Mesothelial cell of epicardium (in vitro differentiated cells): ENCODE measurements at places on chromosomes 5 and 9. TPM values are rescaled to one million over a fixed set of nuclear protein-coding genes. Genes with fewer than 3 reads are reported as not detected.
A peak's percentile ranks its signal among the peaks of the same experiment; 100 is the strongest.

The TAF11L7 gene
- not detected in 3 replicates for total RNA-seq

The MARCOL gene
- 0.18 TPM in 1 of 3 replicates, not detected in the others for total RNA-seq

The ZNF354B gene
- 27.4 to 28.7 TPM (median 28.2 TPM) in 3 replicates for total RNA-seq

The LCNL1 gene
- total RNA-seq, result 4.7 to 5.7 TPM (median 5.5 TPM) in 3 replicates

The CATSPER3 gene
- 1.1 to 1.5 TPM (median 1.4 TPM) in 3 replicates for total RNA-seq

The TXNDC8 gene
- not detected in 3 replicates for total RNA-seq

The ESM1 gene
- 0.23 to 0.40 TPM in 2 of 3 replicates, not detected in the other for total RNA-seq

The GPR150 gene
- total RNA-seq, result not detected in 3 replicates

The CDH9 gene
- 0.65 to 1.2 TPM (median 0.66 TPM) in 3 replicates for total RNA-seq

GRCh38 chr9:110543631-110544051, 35.9 kb downstream of the SVEP1 start:
- H3K36me3 ChIP-seq, result peaks cover 4% of the 10 kb centered on the region
- no peak overlapping the region for H3K4me3 ChIP-seq
- H3K4me1 ChIP-seq, result peaks cover 14% of the 10 kb centered on the region
- no peak for DNase-seq
- no peak overlapping the region for H3K27ac ChIP-seq

- H3K27me3 ChIP-seq, result peaks cover 11% of the 10 kb centered on the region
- H3K36me3 ChIP-seq, result no peaks in the 10 kb centered on the region
- H3K4me1 ChIP-seq, result peaks cover 6% of the 10 kb centered on the region
- no peak overlapping the region for H3K4me3 ChIP-seq
Observed at GRCh38 chr9:76580820-76581219, 121.8 kb downstream of the GCNT1 start.

DNA sequence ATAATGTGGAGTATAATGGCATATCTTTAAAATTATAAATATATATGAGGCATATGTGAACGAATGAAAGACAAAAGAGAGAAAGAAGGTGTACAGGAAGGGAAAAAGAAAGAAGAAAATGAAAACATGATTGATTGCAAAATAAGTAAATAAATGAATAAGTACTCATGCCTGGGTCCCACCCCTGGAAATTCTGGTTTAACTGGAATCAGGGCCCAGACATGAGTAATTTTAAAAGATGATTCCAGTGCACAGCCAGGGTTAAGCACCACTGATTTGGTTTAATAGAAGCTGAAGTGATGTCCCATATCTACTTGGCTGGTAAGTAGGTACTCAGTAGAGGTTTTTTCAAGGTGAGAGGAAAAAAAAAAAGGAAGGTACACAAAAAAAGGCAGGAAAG, 34.0 kb upstream of the HOMER1 start:
- H3K36me3 ChIP-seq, result no peaks in the 10 kb centered on the region
- peaks cover 28% of the 10 kb centered on the region for H3K4me1 ChIP-seq
- H3K27ac ChIP-seq, result peak overlapping the region; percentile 87
- no peaks in the 10 kb centered on the region for H3K27me3 ChIP-seq
- H3K4me3 ChIP-seq, result no peak overlapping the region
- no peak for DNase-seq

DNA sequence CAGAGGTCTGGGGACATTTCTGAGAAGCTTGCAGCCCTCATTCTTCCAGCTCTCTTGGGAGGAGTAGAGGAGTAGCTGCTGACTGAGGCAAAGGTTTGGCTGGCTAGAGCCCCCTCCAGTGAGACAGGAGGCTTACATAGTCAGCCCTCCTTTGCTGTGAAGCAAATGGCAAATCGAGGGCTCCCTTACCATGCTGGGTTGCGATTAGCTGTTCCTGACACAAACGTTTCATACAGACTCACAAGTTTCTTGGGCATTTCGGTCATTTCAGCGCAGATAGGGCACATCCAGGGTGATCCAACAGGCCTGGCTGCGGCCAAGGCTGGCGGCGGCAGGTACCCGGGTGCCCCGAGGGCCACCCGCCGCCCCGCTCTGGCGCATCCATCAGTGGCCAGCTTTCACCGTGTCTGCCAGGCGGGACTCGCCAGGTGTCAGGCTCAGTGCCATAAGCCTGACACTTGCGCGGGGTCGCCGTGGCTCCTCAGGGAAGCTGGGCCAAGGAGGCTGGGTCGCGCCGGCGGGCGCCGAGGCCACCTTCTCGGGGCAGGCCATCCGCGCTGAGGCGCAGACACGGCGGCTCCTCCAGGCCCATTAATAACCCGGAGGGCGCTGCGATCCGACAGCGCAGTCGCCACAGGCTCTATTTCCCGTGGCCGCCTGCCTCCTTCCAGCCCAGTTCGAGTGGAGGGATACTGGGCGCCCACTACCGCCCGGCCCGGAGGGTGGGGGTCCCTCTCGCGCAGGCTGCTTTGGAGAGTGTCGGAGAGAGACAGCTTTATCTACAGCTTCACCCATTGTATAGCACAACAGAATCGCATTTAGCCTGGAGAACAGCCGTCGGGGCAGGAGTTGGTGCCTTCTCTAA, 9.1 kb downstream of the PRDM6 start:
- peak overlapping the region; percentile 43 for H3K4me3 ChIP-seq
- no peak for DNase-seq
- peaks cover 81% of the 10 kb centered on the region for H3K27me3 ChIP-seq

GRCh38 chr9:14433351-14434157, 119.6 kb upstream of the NFIB start:
- peak overlapping the region; percentile 43 for H3K4me3 ChIP-seq
- peaks cover 50% of the 10 kb centered on the region for H3K4me1 ChIP-seq
- H3K27me3 ChIP-seq, result no peaks in the 10 kb centered on the region
- DNase-seq, result no peak

GRCh38 chr5:158317507-158317906, 458.6 kb upstream of the CLINT1 start:
- DNase-seq, result no peak
- H3K36me3 ChIP-seq, result no peaks in the 10 kb centered on the region
- peaks cover 11% of the 10 kb centered on the region for H3K4me1 ChIP-seq
- H3K27me3 ChIP-seq, result no peaks in the 10 kb centered on the region
- H3K27ac ChIP-seq, result no peak overlapping the region

DNA sequence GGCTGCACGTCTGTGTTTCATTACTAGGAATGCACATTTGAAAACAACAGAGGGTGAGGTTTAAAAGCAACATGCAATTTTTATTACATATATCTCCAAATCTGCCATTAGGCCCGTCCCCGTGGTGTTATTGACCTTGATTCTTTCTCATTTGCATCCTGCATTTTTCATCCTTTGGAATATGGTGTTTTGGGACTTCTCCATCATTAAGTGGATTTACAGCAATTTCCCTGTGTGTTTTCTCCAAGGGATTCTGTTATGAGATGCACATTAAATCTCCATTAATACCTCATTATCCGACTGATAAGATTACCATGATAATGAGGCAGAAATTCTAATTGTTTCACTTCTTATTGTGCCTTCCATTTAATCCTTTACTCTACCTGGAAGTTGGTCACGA, 117.6 kb downstream of the GAPVD1 start:
- H3K36me3 ChIP-seq, result no peaks in the 10 kb centered on the region
- no peak overlapping the region for H3K4me3 ChIP-seq
- H3K4me1 ChIP-seq, result peaks cover 6% of the 10 kb centered on the region
- no peak for DNase-seq
- H3K27me3 ChIP-seq, result peaks cover 14% of the 10 kb centered on the region
- no peak overlapping the region for H3K27ac ChIP-seq

GRCh38 chr9:86703346-86703745, 244.0 kb downstream of the GAS1 start:
- H3K4me3 ChIP-seq, result no peak overlapping the region
- no peak for DNase-seq
- H3K27me3 ChIP-seq, result peaks cover 22% of the 10 kb centered on the region

DNA sequence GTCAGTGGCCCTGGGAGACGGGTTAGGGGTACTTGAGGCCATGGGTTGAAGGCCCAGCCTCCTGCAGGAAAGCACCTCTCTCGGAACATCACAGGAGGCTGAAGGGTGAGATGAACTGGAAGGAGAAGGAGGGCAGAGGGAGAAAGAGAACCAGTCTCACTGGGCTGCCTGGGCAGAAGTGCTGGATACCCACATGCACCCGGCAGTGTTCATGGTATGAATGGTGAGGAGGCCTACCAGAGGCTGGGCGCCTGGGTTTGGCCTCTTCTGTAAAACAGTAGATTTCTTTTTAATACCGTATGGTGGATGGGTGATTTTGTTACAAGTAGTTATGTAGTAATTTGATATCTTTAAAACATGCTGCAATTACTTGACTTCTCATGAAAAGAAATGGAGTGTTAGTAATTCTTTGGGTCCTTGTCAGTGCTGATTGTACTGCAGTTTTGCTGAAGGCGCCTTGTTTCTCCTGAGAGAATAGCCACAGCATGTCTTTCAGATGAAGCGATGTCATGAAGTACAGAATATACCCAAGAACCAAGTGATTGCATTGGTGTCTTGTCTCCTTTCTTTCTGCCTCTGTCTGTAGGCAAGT, 258.6 kb downstream of the FANCC start:
- H3K27me3 ChIP-seq, result no peaks in the 10 kb centered on the region
- H3K4me3 ChIP-seq, result no peak overlapping the region
- DNase-seq, result no peak
- H3K27ac ChIP-seq, result peak overlapping the region; percentile 96
- peaks cover 66% of the 10 kb centered on the region for H3K4me1 ChIP-seq
- H3K36me3 ChIP-seq, result peaks cover 11% of the 10 kb centered on the region
